ENCODE measurements at places on chromosomes 4 and X. TPM values are rescaled to one million over a fixed set of nuclear protein-coding genes. Genes with fewer than 3 reads are reported as not detected.

DNA sequence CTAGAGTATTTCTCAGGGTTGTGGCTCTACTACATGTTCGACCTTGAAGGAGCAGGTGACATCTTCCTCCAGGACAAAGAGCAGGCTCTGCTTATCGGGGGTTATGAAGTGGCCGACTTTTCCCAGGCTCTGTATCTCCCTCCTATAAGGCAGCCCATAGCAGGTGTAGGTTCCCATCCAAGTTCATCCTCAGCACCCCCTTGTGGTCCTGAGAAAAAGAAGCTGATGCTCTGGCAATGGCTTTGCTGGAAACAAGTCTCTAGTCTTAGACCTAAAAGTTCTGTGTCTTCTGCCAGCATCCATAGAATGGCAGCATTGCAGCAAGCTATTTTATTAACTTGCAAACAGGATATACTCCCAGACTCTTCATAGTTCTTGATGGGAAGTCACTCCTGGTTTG lies 836.6 kb upstream of the PRKX start:
- H3K4me3 ChIP-seq = no peak overlapping the region
- H3K27me3 ChIP-seq = no peaks in the 10 kb centered on the region
- no peak for DNase-seq

GRCh38 chr4:164937576-164938270 lies 39.7 kb downstream of the TRIM61 start:
- no peaks in the 10 kb centered on the region for H3K4me1 ChIP-seq
- H3K27ac ChIP-seq = no peak overlapping the region
- H3K27me3 ChIP-seq = no peaks in the 10 kb centered on the region
- H3K4me3 ChIP-seq = no peak overlapping the region
- no peak for DNase-seq
- no peaks in the 10 kb centered on the region for H3K36me3 ChIP-seq

GRCh38 chr4:134539729-134540231 lies 338.2 kb upstream of the PABPC4L start:
- H3K4me3 ChIP-seq = no peak overlapping the region
- H3K27me3 ChIP-seq = no peaks in the 10 kb centered on the region
- no peaks in the 10 kb centered on the region for H3K4me1 ChIP-seq
- no peak for DNase-seq
- H3K36me3 ChIP-seq = no peaks in the 10 kb centered on the region

DNA sequence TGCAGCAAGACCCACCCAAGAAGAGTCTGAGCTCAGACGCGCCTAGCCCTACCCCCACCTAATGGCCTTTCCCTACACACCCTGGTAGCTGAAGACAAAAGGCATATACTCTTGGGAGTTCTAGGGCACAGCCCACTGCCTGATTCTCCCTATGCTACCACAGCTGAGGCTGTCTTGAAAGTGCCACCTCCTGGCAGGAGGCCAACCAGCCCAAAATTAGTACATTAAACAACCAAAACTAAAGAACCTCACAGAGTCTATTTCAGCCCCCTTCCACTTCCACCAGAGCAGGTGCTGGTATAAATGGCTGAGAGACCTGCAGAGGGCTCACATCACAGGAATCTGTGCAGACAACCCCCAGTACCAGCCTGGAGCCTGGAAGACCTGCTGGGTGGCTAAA lies 119.1 kb downstream of the HMGN5 start:
- no peaks in the 10 kb centered on the region for H3K27me3 ChIP-seq
- H3K4me1 ChIP-seq = no peaks in the 10 kb centered on the region
- no peak for DNase-seq
- H3K27ac ChIP-seq = no peak overlapping the region

GRCh38 chr4:168585168-168586091 lies 88.6 kb downstream of the PALLD start:
- no peaks in the 10 kb centered on the region for H3K4me1 ChIP-seq
- H3K4me3 ChIP-seq = no peak overlapping the region
- H3K27me3 ChIP-seq = no peaks in the 10 kb centered on the region
- DNase-seq = peak; percentile 82

DNA sequence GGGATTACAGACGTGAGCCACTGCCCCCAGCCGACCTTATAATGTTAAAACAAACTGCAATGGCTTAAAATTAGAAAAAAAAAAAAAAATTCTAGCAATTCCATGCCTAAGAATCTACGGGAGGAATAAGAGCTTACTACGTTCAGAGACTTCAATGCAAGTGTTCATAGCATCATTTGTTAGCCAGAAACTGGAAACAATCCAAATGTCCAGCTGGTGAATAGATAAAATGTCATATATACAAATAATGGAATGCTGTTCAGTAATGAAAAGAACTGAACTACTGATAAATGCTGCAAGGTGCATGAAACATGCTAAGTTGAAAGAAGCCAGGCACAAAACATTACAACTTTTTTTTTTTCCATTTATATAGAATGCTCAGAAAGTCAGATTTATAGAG lies 5.3 kb downstream of the EXOSC9 start:
- DNase-seq = no peak
- no peaks in the 10 kb centered on the region for H3K27me3 ChIP-seq
- no peaks in the 10 kb centered on the region for H3K36me3 ChIP-seq
- no peak overlapping the region for H3K4me3 ChIP-seq
- no peaks in the 10 kb centered on the region for H3K4me1 ChIP-seq

DNA sequence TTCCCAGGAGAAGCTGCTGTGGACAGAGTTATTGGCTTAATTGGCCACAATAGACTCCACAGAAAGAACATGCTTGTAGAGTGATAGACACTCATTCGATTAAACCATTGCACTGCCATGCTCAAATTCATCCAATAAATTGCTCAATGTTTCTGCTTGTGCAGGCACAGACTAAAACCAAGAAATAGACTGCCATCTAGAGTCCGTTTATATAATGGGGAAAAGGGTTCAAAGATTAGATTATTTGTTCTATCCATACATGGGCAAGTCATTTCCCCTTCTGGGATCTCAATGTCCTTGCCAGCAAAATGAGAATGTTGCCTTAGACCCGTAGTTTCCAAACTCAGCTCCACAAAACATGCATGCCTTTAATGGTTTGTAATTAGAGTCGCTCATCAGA lies 8.7 kb downstream of the SMIM10 start:
- DNase-seq = no peak
- H3K27me3 ChIP-seq = no peaks in the 10 kb centered on the region
- no peak overlapping the region for H3K4me3 ChIP-seq
- H3K36me3 ChIP-seq = no peaks in the 10 kb centered on the region

The SSX3 gene
- total RNA-seq = not detected

The DAPP1 gene
- total RNA-seq = 4.1 TPM
